ENCODE measurements at places on chromosomes 6 and 20.

- no peaks in the 10 kb centered on the region for H3K36me3 ChIP-seq
- H3K4me1 ChIP-seq, result no peaks in the 10 kb centered on the region
- DNase-seq, result no peak
- H3K4me3 ChIP-seq, result no peak overlapping the region
- no peaks in the 10 kb centered on the region for H3K27me3 ChIP-seq
These were observed 378.7 kb upstream of the ADGRB3 start for GRCh38 chr6:68256391-68256790.

- 0 out of 3 replicates have a peak, but pooled peaks cover 3% of the 10 kb centered on the region for H3K36me3 ChIP-seq
- DNase-seq, result no peak
- H3K27ac ChIP-seq, result peak overlapping the region; percentile 11
- H3K4me1 ChIP-seq, result peaks cover 55% of the 10 kb centered on the region
These were observed 3.1 kb downstream of the QKI start for GRCh38 chr6:163417595-163417994.

DNA sequence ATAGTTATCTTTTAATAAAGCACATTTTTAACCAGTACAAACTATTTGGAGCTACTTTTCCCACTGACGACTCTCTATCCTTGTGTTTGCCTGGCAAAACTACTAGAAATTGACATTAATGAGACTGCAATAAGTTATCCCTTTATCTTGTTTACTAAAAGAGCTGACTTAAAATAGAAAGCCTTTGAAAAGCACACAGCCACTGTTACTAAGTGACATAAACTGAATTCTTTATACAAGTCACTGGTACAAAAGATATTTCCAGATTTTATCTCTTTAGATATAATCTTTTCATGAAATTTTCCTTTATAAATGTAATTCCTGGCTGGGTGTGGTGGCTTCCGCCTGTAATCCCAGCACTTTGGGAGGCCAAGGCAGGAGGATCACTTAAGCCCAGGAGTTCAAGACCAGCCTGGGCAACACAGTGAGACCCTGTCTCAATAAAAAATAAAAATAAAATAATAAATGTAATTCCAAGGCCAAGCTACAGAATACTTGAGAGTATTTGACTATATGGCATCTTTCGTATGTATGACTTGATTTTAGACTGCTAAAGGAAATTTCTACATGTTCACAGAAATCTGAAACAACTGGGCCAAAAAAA lies 9.5 kb downstream of the MBOAT1 start:
- no peaks in the 10 kb centered on the region for H3K27me3 ChIP-seq
- H3K36me3 ChIP-seq, result no peaks in the 10 kb centered on the region
- no peak for DNase-seq
- H3K27ac ChIP-seq, result no peak overlapping the region
- H3K4me1 ChIP-seq, result no peaks in the 10 kb centered on the region
- H3K4me3 ChIP-seq, result no peak overlapping the region

DNA sequence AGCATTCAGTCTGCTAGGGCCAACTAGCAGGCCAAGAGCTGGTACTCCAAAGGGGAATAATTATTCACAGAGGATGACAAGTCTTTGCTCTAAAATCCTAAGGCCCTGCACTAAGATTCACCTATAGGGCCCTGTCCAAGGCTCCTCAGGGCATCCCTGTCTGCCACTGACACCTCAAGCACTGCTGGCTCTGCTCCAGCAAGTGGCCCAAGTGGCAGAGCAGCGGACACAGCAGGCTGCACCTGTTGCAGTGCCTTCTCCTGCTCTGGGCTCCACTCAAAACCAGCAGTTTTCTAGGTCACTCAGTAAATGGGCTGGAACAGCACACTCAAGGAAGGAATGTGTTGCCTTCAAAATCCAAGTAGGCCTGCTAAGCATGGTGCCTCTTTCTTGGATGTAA lies 36.4 kb upstream of the SMOC2 start:
- H3K27me3 ChIP-seq, result peaks cover 43% of the 10 kb centered on the region
- H3K27ac ChIP-seq, result no peak overlapping the region
- no peaks in the 10 kb centered on the region for H3K4me1 ChIP-seq
- no peak overlapping the region for H3K4me3 ChIP-seq
- H3K36me3 ChIP-seq, result no peaks in the 10 kb centered on the region

DNA sequence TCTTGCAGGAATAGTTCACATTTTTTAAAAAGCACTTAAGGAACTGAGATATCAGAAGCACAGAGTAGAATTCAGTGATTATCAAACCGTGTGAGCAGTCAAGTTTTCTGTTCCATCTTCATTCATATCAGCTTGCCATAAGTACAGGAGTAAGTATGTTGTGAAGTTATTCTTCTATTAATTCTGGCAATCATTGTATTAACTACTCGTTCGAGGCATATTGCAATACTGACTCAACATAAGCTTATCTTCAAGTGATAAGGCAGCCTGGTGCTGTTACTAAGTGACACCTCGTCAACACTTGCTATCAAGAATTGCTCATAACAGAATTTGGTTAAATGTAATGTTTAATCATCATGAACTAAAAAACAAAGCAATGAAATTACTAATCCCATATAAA lies 75.7 kb upstream of the SNX9 start:
- no peaks in the 10 kb centered on the region for H3K36me3 ChIP-seq
- H3K4me3 ChIP-seq, result no peak overlapping the region
- no peak overlapping the region for H3K27ac ChIP-seq
- no peaks in the 10 kb centered on the region for H3K27me3 ChIP-seq
- DNase-seq, result no peak
- H3K4me1 ChIP-seq, result no peaks in the 10 kb centered on the region
